H9 (cell line): ENCODE measurements at places on chromosomes 1 and 21. TPM values are rescaled to one million over a fixed set of nuclear protein-coding genes. Genes with fewer than 3 reads are reported as not detected.

Gene KRTAP12-3
- total RNA-seq, result not detected in 2 replicates

Gene PADI2
- total RNA-seq, result 3.0 and 3.9 TPM in 2 replicates

Gene ZBTB37
- 10.6 and 12.0 TPM in 2 replicates for total RNA-seq

Gene FCRL5
- 0.98 and 1.1 TPM in 2 replicates for total RNA-seq

Gene TIE1
- total RNA-seq, result 0.64 and 1.2 TPM in 2 replicates

Gene AGT
- total RNA-seq, result not detected in 2 replicates

DNA sequence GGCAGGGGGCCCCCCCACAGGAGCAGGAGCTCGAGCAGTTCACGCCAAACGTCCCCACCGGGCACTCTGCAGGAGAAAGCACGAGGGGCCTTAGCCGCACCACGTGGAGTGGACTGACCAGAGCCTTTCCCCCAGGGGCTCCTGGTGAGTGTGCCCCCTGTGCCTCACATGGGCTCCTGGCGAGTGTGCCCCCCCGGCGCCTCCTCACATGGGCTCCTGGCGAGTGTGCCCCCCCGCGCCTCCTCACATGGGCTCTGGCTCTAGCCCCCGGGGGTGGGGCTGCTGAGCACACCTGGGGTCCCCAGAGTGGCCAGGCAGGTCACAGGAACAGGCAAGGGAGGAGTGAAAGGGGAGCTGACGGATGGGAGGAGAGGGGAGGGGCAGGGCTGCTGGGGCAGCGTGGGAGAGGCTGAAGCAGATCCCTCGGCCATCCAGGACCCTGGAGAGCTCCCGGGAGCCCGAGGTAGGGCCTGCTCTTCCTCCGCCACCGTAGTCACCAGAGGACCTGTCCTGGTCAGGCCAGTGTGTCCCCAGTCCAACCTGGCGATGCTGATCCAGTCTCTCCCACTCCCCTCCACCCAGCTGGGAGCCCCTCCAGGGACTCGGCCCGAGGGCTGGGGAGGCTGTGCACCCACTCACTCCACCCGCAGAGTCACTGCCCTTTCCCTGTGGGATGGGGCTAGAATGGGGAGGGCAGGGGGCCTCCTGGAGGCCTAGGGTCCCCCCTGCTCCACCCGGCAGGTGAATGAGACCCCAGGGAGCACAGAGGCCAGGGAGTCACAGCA, 47.6 kb downstream of the ARHGEF16 start:
- DNase-seq, result peak; percentile 90

DNA sequence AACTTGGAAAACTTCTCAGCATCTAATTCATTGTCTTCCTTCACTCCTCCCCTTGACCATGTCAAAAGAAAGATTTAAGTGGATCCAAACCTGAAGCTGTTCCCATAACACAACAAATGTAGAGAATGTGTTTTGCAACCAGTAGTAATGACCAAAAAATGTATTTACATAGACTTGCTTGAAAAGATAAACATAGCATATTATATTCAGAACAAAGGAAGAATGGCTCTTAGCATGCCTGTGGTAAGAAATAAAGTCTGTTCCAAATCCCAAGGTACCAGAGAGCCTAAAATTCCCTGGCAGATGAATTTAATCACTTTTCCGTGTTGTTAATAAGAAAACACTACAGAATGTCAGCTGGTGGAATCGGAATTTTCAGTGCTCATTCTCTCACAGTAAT, 36.8 kb downstream of the FMO3 start:
- no peak for DNase-seq

GRCh38 chr1:169765580-169766331, 29.0 kb downstream of the METTL18 start:
- DNase-seq, result no peak

DNA sequence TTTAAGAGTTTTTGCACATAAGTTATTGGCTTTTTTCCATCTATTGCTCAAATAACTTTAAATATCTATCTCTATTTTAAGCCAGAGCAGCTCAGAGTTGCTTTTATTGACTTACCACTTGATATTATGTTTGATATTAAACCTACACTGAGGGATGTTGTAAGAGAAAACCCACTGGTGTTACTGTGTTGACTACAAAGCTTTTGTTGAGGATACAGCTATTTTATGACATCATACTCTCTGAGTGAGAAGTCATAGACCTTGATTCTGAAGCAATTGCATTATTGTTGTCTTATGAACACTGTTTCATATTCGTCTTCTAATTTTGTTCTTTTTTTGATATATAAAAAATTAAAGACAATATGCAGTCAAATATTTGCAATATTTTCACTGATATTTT, 560.4 kb downstream of the PTBP2 start:
- no peak for DNase-seq

GRCh38 chr1:113439277-113439670, 49.0 kb downstream of the MAGI3 start:
- no peak for DNase-seq

DNA sequence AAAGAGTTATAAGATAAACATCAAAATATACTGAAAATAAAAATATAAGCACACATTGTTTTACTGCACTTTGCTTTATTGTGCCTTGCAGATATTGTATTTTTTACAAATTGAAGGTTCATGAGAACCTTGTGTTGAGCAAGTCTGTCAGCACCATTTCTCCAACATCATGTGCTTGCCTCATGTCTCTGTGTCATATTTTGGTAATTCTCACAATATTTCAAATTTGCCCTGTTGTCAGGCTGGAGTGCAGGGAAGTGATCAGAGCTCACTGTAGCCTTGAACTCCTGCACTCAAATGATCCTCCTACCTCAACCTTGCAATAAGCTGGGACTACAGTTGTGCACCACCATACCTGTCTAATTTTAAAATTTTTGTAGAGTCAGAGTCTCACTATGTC, 21.3 kb upstream of the CNIH3 start:
- no peak for DNase-seq

DNA sequence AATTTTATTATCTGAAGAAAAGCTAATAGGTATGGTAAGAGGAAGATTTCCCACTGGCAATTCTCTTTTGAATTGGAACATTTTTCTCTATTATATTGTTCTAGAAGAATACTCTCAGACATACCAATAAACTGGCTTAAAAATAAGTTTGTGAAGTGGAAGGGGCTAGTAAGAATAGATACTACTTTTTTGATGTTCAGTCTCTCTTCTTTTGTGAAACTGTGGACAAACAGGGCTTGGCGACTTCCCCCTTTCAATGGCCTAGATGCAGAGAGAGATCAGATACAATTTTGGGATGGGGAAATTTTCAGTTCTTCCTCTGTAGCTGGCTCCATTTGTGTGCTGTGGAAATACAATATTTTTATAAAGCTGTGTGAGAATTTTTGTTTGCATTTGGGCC, 2.5 kb downstream of the PBX1 start:
- no peak for DNase-seq

DNA sequence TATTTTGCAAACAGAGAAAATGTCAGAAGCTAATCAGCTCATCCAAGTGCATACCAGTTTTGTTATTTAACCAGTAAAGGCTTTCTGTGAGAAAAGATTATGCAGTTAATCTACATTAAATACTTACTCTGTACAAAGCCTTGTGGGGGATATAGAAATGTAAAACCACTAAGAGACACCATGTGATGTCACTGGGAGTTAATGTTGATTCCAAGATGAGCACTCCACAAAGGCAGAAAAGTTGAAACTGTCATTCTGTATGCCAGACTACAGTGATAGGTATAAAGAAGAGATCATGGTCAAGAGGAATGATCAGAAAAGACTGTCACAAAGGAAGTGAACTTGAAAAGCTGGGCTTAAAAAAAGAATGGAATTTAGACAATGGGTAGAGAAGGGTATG, 100.3 kb upstream of the SGIP1 start:
- DNase-seq, result no peak

GRCh38 chr1:191290441-191290840, 812.8 kb upstream of the BRINP3 start:
- no peak for DNase-seq

- peak; percentile 33 for DNase-seq
These were observed 772 bp downstream of the UCK2 start for GRCh38 chr1:165828103-165828668.

GRCh38 chr1:205318231-205318991, 3.1 kb downstream of the NUAK2 start:
- no peak for DNase-seq

- no peak for DNase-seq
These were observed 3.0 kb downstream of the TAS1R2 start for GRCh38 chr1:18856435-18856834.

DNA sequence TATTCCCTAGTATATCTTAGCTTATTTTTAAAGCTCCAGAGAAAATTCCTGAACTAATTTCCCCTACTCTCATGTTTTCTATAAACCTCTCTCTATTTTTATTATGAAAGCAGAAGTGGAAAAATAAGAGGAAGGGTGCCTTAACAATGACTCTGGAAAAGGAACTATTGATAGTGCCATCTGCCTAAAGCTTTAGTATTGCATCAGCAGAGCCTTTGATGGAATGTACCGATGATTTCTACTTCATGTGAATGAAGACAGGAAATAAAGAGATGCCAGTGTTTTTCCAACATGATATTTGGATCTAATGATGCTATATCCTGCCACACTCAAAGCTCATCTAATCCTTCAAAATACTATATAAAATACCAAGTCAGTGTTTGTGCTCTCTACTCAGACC, 35.1 kb downstream of the TNFSF18 start:
- no peak for DNase-seq
